ENCODE measurements at places on chromosomes 11 and 22.

DNA sequence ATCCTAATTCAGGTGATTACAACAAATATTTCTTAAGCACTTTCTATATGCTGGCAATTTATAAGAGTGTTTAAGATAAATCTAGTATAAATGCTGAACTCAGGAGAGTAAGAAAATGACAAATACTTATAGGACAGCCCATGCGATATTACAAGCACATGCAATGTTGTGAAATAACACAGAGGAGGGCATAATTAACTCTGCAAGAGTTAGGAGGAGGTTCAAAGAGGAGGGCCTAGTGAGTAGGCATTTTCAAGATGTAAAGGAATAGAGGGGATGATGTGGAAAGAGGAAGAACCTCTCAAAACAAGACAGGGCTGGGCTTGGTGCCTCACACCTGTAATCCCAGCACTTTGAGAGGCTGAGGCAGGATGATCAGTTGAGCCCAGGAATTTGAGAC lies 37.1 kb upstream of the IL17RA start:
- DNase-seq, result no peak

DNA sequence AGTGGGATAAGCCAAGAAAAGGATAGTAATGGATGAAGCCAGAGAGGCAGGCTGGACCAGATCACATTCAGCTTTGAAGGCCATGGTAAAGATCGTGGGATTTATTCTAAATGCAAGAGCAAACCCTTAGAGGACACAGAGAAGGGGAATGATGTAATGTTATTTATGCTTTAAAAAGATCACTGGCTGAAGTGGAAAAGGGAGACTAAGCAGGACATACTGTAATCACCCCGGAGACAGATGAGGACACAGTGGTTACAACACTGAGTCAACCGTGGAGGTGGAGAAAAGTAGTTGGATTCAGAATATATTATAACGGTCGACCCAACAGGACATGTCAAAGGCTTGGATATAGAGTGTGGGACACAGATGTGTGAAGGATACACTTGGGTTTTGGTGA lies 38.5 kb downstream of the CDON start:
- no peak for DNase-seq

- DNase-seq, result no peak
Measured at GRCh38 chr11:1570896-1571759, 943 bp downstream of the DUSP8 start.

- DNase-seq, result no peak
Measured at GRCh38 chr11:66902486-66903177, 45.8 kb downstream of the LRFN4 start.

DNA sequence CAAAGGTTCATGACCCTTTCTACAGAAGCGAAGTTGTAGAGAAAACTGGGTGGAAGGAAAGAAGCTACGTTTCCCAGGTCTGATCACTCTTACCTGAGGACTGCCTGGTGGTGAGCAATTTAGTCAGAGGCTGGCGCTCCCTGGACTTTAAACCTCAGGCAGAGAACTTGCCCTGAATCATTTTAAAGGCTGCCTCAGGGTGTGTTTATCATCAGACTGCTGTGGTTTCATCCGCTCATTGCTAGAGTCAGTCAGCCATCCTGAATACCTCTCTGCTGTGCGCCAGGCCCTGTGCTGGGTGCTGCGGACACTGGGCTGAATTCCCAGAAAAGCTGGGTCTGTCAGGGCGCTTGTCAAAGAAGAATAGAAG lies 2.7 kb downstream of the DTX4 start:
- DNase-seq, result no peak

GRCh38 chr11:107591378-107592230 lies 657 bp downstream of the ELMOD1 start:
- no peak for DNase-seq

GRCh38 chr11:23311986-23312940 lies 452.0 kb upstream of the CCDC179 start:
- DNase-seq, result no peak

DNA sequence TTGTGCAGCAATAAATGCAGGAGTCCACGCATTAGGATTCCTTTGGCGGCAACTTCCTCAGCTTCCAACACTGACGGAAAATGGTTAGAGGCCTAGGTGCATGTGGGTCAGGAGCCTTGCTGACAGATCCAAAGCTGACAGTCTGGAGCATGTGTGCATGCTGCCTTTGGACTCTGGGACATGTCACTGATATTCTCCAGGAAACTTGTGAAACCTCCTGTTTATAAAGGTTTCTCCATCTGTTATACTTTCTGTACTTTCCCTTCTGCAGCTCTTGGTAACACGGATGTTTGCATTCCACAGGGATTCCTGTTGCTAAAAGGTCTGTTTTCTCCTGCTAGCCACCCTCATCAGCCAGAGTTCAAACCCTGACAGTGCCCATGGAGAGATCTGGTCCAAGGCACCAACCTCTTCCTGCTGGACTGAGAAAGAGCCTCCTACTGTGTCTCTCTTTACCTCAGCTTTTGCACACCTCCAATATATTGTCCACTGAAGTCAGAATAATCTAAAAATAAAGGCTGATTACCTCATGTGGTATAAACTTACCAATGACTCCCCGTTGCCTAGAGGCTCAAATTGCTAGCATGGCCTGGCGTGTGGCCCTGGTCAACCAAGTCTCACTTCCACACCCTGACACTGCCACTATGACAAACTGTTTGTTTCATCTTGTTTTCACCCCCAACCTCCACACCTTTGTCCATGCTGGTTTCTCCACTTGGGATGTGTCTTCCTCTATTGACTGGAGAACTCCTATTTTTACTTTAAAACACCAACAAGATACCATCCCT lies 31.1 kb upstream of the LYVE1 start:
- DNase-seq, result no peak

GRCh38 chr11:130115218-130115617 lies 44.4 kb upstream of the ST14 start:
- DNase-seq, result no peak

DNA sequence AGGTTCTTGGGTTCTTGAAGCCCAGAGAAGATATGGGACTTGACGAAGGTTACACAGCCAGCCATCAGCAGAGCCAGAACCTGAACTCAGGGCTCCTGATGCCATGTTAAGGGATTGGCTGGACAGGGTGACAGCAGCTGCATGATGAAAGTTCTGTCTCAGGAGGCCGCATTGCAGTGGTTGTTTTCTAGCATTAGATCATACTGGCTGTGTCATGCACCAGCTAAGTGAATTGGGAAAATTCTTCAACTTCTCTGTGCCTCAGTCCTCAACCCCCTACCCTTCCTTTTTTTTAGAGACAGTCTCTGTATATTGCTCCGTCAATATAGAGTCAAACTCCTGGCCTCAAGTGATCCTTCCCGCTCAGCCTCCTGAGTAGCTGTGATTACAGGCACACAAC lies 5.4 kb upstream of the LTBP3 start:
- DNase-seq, result no peak

DNA sequence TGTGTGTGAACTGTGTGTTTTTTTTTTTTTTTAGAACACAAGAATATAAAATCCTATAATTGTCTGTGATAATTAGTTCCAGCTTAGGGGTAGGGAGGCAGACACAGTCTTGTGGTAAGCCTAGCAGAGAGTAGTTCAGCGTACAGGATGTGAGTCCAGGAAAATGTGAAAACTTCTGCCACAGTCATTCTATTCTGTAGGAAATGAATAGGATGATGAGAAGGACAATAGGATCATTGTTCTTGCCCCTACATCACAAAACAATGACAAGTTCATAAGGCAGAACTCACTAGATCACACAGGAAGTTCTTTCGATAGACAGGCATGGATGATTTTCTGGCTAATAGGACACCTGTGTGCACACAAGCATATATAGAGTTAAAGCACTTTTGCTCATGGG lies 132.2 kb downstream of the NAV2 start:
- no peak for DNase-seq

- no peak for DNase-seq
Measured at GRCh38 chr22:33112580-33112979, 54.4 kb upstream of the SYN3 start.

DNA sequence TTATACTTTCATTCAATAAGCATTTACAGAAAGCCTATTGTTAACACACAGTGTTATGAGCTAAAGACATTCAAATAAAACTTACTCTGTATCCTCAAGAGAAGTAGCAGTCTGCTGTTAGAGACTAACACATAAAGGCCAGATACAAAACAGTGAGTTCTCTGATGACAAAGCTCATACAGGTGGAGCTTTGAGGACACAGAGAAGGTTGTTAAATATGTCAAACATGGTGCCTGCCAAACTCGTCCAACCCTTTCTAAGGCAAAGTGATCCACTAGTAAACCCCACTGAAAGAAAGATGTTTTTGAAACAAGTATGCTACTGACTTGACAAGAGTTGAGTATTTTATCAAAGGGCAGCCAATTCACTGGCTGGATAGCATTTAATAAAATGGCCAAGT lies 70.1 kb downstream of the C2CD3 start:
- no peak for DNase-seq

Measured in hindlimb muscle (tissue), 1 donor.